Activated naive CD4-positive, alpha-beta T cell treated with anti-CD3 and anti-CD28 coated beads, Interleukin-2, amount 10 ng/mL, durations not matched to agents 7 days and 5 days (primary cell): ENCODE measurements at places on chromosomes 11 and 22.

DNA sequence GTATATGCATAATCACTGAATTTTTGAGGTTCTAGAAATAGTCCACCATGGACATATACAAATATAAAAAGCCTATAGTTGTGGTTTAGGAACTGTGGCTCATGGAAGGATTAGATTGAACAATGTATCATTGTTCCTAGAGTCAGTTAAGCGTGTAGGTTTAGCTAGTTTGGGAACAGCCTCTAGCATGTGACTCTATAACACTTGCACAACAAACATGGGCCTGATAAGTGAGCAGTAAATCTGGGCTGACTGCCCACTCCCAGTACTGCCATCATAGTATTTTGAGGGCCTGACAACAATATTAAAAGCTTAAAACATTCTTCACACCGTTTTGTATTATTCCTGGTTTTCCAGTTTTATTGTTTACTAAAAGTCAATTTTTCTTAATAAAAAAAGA is 47.0 kb downstream of the YAP1 start:
- DNase-seq, result no peak

DNA sequence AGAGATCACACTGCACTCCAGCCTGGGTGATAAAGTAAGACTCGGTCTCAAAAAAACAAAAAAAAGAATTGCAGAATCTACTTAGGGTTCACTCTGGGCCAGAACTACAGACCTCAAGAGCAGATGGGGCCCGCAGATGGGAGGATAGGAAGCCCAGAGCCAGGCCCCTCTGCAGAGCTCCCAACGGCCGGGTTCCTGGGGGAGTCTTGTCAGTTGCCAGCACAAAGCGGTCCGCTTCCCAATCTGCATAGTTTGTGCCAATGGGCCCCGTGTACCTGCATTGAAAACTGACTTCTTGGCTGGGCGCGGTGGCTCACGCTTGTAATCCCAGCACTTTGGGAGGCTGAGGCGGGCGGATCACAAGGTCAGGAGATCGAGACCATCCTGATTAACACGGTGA is 1.7 kb upstream of the CHID1 start:
- no peak for DNase-seq

GRCh38 chr22:38214302-38215056 is 12.7 kb downstream of the MAFF start:
- DNase-seq, result peak; percentile 73

DNA sequence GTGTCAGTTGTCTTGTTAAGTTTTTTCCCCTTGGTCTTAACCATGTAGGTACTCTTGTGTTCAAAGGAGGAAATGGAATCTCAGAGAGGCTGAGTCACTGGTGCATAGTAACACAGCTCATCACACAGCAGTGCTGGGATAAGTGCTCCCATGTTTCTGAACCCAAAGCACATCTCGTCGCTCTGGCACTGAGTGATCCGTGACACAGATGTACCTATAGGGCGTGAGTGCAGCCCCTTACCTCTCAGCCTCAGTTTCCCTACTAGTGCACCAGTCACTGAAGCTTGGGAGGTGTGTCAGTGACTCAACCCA is 234.0 kb downstream of the ST3GAL4 start:
- no peak for DNase-seq

GRCh38 chr11:12518606-12519385 is 141.4 kb downstream of the PARVA start:
- no peak for DNase-seq

DNA sequence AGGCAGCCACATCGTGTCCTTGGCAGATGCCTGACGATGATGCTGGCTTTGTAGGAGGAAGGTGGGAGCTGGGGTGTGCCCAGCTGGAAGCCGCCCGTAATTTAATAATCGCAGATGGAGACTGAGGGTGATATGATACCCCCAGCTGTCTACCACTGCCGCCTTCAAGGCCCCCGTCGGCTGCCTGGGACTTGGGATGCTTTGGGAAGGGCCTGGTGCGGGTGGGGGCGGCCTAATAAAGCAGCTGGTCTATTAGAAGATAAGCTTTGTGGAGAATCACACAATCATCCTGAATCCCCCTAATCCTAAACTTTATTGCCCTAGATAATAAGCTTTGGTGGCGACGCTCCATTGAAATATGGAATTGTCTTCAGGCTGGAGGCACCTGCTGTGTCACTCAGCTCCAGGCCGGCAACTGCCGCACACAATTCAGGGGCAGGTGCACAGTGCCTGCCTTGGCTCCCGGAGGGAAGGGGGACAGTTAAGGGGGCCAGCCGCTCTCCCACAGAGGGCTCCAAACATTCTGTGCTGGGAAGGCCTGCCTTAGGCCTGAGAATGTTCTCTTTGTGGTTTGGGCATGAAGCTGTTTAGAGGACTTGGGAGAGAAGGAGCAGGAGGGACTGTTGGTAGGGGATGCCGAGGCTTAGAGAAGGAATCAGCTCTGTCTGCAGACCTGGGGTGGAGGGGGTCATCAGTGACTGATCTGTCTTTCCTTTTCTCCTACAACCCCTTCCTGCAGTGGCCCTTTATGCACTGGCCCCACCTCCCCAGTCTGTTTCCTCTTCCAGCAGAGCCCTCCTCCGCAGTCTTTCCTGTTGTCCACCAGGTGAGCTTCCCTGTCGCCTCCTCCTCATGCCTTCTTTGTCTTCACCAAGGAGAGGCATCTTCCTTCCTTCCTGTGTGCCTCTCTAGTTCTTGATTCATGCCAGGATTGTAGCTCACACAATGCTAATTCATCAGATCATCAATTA is 65.3 kb downstream of the ARL14EP start:
- no peak for DNase-seq

DNA sequence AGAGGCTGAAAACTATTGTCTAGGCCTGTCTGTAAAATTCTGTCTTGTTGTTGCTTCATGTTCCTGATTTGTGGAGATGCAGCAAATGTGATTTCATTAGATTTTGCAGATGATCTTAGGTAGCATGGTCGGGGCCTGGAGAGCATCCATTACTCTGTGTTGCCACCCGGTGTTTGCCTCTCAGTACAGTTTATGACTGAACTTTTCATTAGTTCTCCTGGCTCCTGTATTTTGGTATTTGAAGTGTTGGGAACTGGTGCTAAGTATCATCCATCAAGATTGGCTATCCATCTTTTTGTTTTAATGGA is 7.7 kb downstream of the YWHAH start:
- DNase-seq, result no peak

DNA sequence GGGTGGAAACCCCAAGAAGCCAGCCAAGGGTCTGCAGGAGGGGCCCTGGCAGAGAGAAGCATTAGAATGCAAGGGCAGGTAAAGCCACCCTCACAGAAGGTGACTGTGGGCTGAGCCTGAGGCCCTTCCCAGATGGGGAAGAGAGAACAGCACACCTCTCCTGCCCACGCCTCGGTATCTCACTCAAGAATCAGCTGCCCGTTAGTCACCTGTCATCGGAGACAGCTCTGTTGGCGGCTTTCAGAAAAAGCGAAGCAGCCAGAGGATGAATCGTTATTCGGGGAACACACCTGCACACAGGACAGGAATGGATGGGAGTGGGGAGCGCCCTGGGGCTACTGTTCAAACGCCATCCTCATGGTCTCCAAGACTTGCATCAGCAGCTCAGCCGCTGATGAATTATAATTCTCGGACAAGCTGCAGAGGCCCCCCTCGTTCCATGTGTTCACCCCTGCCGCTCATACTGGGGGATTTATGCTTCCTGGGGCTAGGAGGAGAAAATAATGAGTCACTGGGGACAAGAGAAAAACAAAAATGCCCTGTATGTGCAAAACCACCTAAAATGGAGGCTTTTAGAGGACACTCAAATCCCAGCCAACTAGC is 21.6 kb upstream of the TMA7B start:
- DNase-seq, result peak; percentile 43

GRCh38 chr22:19723983-19724827 is 866 bp downstream of the GP1BB start:
- peak; percentile 48 for DNase-seq

- no peak for DNase-seq
Observed at GRCh38 chr11:110298301-110298765, 1.9 kb upstream of the RDX start.

GRCh38 chr22:26082866-26083265 is 86.4 kb upstream of the SEZ6L start:
- no peak for DNase-seq

DNA sequence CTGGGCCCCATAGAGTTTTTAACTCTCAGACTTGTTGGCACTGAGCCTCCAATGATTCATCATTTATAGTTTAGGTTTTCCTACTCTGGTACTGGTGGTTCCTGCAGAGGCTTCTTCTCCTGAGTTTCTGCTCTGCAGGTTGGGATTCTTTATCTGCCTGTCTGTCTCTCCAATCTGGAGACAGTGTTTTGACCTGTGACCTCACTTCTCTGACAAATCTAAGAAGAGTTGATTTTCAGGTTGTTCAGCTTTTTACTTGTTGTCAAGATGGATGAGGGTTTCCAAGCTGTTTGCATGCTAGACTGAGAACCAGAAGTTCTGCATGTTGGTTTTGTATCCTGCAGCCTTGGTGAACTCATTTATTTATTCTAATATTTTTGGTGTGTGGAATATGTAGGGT is 63.9 kb downstream of the JAM3 start:
- DNase-seq, result no peak

DNA sequence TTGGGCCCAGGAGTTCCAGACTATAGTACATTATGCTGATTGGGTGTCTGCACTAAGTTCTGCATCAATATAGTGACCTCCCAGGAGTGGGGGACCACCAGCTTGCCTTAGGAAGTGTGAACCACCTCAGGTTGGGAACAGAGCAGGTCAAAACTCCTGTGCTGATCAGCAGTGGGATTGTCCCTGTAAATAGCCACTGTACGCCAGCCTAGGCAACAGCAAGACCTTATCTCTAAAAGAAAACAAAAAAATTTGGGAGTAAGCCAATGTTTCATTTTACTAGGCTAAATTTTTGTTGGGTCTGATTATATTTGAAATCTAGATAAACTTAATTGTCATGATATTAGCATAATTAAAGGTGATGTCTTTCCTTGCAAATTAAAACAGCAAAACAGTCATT is 3.4 kb downstream of the DEPDC5 start:
- no peak for DNase-seq

- DNase-seq, result no peak
Observed at GRCh38 chr11:57387289-57388030, 3.0 kb downstream of the PRG2 start.

GRCh38 chr11:21602699-21603098 is 590.2 kb upstream of the ANO5 start:
- DNase-seq, result no peak

DNA sequence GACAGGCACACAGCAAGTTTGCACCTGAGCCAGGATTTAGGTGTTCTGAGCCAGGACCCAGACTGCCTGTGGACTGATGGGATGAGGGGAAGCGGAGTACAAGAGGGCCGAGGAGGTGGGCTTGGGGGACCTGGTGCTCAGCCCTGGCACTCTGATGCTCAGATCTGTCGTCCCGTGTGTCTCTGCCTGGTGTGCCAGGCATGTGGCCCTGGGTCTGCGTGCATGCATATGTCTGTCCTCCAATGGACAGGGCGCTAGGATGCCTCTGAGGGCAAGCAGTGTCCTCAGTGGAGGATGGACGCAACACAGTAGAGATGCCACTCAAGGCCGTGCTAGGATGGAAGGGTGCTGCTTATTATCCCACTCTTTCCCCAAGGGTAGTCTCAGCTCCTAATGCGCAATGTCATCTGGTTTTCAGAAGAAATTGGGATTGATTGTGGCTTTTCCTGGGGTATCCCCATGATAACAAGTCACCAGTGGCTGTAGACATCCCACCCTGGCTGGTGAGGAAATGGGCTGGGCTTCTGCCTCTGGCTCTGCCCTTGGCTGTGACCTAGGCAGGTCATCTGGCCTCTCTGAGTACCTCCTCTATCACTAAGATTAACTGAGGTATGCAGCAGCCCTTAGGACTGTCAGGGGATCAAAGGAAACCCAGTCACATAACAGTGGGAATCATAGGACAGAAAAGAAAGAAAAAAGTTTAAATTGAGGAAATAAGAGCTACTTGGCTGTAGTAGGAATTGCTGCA is 35.7 kb upstream of the SUSD2 start:
- no peak for DNase-seq

GRCh38 chr11:130120045-130120444 is 39.5 kb upstream of the ST14 start:
- no peak for DNase-seq

GRCh38 chr22:40265783-40266182 is 80.5 kb upstream of the ADSL start:
- DNase-seq, result no peak

GRCh38 chr22:37496651-37497050 is 10.5 kb upstream of the MFNG start:
- DNase-seq, result no peak

- DNase-seq, result no peak
Observed at GRCh38 chr11:64120951-64121569, 44.9 kb downstream of the MACROD1 start.

DNA sequence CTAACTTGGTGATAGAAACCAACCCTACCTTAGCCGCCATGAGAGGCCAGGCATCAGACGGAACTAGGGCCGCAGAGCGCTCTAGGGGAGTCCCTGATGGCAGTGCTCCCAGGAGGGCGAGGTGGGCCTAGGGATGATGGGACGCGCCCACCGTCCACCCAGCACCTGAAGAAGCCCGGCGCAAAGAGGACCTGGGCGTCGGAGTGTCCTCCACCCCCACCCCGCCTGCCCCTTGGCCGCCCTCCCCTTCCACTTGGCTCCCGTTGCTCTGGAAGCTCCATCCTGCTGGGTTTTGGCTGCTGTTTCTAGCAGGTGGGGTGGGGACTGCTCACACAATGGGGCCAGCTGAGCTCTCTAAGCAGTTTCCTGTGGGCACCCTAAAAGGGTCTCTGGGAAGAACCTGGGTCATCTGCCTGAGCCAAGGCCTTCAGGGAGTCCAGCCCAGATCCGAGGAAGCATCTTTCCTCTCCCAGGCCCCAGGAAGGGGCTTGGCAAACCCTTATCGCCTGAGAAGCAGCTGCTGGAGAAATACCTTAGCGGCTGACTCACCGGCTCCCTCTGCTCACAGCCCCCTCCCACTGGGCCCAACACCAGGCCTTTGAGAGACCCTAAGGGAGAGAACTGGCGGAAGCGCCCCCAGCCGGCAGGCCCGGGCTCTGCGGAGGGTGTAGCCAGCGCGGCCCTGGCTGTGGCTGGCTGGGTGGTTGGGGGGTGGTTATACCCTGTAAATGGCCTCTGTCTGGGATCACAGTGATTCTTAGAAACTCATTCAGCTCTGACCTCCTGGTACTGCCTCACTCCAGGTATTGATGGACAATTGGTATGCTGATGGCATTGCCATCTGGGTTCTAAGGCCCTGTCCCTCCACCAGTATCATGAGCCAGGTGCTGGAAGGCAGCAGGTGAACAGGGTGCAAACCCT is 19.3 kb downstream of the CREB3L1 start:
- DNase-seq, result no peak

DNA sequence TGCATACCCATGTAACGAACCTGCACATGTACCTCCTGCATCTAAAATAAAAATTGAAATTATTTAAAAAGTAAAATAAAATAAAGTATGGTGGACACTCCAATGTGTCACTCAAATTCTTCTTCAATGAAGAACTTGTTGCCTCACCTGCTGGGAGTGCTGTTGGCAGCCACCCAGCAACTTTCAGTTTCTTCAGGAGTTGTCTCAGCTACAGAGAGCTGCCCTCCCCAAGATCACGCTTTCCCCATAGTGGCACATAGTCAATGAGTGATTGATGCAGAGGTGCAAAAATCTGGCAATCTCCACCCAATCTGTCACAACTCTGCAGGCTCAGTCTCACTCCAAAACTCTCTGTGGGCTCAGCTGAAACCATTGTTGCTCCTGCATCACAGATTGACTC is 92.3 kb upstream of the C11orf87 start:
- no peak for DNase-seq

- no peak for DNase-seq
Observed at GRCh38 chr11:15233371-15234165, 118.8 kb downstream of the INSC start.

- no peak for DNase-seq
Observed at GRCh38 chr22:45254789-45255278, 14.1 kb upstream of the KIAA0930 start.
